ENCODE measurements at places on chromosomes 7 and 10.

DNA sequence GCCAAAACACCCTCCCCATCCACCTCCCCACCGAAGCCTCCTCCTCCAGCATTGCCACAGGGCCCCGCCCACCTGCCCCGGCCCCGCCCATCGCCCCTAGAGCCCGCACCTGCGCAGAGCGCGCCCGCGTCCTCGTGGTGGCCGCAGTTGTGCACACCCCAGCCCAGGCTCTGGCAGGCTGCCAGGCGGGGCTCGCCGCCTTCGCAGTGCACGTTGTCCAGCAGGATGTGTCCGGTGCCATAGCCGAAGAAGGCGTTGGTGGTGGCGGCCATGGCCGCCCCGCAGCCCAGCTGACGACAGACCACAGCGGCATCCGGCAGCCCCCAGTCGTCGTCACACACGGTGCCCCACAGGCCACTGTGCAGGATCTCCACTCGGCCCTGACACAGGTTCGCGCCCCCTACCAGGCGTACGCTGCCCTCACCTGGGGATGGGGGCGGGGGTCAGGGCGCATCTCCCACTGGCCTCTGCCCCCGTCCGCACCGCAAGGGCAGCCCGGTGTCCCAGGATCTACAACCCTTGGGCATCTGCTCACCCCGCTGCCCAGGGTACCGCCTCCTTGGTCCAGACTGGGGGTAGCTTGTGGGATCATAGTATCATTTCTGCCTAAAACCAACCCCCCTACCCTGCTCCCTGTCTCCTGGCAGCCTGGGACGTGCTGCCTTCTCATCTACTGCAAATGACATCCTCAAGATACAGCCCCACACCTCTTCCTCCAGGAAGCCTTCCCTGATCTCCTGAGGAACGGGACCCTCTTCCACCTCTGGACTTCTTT, 11.9 kb downstream of the SSC4D start:
- DNase-seq: peak; percentile 86

GRCh38 chr10:11108356-11108755, 90.7 kb downstream of the CELF2 start:
- DNase-seq: no peak

DNA sequence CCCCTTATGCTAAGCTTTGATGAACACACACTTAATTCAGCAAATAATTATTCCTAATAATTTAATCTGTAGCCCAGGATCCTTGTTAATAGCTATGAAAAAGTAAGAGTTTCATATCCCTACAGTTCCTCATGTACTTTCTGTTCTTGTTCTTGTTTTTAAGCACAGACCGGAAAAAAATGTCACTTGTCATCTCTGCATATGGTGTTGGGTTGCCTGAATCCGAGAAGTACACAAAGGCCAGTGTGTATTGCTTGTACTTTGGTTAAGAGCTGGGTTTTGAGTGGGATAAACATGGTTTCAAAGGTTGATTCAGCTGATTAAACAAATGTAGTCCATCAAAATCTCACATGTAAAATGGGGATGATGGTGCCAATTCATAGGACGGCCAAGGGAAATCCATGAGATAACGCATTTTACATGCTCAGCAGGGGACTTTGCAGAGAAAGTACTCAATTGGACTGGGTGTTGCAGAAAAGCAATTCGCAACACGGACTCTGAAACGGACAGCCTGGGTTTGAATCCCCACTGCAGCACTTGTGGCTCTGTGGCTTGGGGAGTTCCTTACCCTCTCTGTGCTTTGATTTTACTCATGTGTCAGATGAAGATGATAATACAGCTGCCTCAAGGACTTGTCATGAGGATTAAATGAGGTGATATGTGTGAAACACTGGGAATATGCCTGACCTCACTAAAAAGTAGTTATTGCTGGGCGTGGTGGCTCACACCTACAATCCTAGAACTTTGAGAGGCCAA, 71.7 kb downstream of the MAP3K8 start:
- no peak for DNase-seq

GRCh38 chr10:51617576-51618235, 81.7 kb downstream of the CSTF2T start:
- DNase-seq: no peak

GRCh38 chr10:132341017-132341416, 9.0 kb downstream of the LRRC27 start:
- no peak for DNase-seq

- no peak for DNase-seq
Observed at GRCh38 chr10:77593771-77594470, 43.7 kb downstream of the KCNMA1 start.
